GDM1 (cell line): ENCODE measurements at places on chromosomes 16 and 17.

- no peak for DNase-seq
Observed at GRCh38 chr17:35775583-35775982, 14.9 kb downstream of the C17orf50 start.

DNA sequence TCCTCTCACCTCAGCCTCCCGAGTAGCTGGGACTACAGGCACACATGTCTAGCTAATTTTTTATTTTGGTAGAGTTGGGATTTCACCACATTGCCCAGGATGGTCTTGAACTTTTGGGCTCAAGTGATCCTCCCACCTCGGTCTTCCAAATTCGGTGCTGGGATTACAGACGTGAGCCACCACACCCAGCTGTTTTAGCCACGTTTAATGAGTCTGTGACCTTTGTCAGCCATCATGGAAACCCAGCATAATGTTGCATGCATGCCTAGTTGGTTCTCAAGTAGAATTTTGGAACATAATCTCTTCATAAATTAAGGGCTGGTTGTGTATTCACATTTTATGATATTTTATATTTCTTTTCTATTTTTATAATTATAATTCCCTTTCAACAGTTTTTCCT is 42.0 kb downstream of the GOSR1 start:
- DNase-seq = no peak

GRCh38 chr16:88760424-88761142 is 24.4 kb downstream of the PIEZO1 start:
- no peak for DNase-seq

GRCh38 chr17:37740915-37741314 is 3.9 kb downstream of the HNF1B start:
- DNase-seq = no peak

GRCh38 chr17:41583137-41584127 is 3.3 kb downstream of the KRT14 start:
- DNase-seq = no peak

DNA sequence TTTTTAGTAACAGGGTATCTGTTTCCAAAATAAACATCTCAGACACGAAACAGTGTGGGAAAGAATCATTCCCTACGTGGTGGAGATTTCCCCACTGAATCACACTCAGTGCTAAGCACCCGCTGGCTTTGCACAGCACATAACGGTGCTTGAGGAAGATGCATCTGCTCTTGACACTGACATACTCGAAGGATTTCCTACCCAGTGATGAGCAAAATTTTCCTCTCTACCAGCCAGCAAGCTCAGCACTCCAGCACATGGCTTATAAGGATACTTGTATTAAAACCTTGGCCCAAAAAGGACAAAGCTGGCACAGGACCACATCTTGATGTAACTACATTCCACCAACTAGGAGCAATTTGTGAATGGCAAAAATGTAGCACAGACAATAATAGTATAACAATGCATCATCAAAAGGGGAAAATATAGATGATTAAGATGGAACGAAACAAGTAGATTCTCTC is 59.0 kb downstream of the ANKFY1 start:
- no peak for DNase-seq

GRCh38 chr17:14203388-14203787 is 33.3 kb downstream of the CDRT15 start:
- no peak for DNase-seq

GRCh38 chr17:48542114-48542656 is 2.7 kb downstream of the HOXB2 start:
- DNase-seq = no peak

DNA sequence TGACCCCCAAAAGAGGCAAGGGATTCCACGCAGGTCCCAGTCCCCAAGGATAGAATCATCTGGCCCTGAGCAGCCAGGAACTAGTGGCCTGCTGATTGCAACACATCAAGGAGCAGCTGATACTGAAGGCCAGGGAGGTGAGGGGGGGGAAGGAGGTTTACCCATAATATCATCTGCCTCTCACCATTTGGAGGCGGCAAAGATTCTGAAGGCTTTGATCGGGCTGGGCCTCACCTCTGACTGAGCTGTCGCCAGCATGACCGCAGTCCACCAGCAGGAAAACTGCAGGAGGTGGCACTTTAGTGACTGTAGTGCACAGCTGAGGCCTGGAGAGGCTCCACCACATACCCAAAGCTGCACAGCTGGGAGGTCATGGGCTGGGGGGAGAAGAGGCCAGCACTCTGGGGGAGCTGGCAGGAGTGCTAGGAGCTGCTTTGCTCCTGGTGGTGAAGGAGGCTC is 20.5 kb upstream of the ITGA3 start:
- DNase-seq = no peak

- no peak for DNase-seq
Observed at GRCh38 chr16:28186752-28187151, 25.0 kb downstream of the XPO6 start.

DNA sequence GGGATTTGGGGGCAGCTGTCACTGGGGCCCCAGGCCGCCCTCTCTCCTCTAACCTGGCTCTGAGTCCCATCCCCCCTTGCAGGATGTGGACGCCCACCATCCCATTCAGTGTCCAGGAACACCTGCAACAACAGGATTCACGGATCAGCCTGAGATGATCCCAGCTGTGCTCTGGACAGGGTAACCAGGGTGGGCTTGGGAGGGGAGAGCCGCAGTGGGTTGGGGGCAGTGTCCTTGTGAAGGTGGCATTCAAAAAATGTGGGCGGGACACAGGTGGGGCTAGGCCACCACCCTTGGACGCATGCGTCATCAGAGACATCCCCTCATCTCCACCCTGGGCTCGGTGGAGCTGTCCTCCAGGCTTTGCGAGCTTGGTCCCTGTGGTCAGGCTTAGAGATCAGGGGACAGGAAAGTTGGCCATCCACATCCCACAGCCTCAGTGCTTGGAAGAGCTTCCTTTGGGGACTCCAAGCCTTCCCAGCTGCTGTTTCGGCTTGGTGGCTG is 19.1 kb downstream of the DEXI start:
- no peak for DNase-seq

DNA sequence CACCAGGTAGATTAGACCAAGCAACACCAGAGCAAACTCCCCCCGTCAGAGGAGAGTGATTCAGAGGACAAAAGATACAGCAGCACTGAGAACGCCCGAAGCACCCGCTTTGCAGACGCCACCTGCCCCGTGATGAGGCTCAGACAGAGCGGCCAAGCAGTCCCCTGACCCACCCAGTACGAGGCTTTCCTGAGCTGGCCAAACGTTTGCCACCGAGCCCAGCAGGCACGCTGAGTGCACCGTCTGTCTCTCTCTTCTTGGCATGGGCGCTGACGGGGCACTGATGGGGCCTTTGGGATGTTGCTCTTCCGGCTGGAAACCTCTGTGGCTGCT is 19.4 kb upstream of the WDR45B start:
- no peak for DNase-seq

GRCh38 chr16:59144841-59145240 is 410.7 kb upstream of the GOT2 start:
- DNase-seq = no peak

DNA sequence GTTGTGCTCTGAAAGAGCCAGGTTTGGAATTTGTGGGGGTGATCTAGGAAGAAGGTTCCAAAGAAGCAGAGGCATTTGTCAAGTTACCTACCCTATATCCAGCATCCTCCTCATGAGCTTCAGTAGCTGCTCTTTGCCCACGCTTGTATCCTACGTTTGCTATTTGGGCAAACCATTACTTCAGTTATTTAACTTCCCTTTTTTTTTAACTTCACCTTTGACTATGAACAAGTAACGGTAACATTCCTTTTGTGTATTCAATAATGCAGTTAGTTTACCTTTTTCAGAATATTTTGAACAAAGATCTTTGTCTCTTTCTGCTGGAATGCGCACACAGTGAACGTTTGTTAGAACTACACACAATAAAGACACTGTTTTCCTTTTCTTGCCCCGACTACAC is 41.5 kb downstream of the CYB5B start:
- no peak for DNase-seq

- DNase-seq = no peak
Observed at GRCh38 chr16:50909831-50910735, 168.2 kb downstream of the CYLD start.

DNA sequence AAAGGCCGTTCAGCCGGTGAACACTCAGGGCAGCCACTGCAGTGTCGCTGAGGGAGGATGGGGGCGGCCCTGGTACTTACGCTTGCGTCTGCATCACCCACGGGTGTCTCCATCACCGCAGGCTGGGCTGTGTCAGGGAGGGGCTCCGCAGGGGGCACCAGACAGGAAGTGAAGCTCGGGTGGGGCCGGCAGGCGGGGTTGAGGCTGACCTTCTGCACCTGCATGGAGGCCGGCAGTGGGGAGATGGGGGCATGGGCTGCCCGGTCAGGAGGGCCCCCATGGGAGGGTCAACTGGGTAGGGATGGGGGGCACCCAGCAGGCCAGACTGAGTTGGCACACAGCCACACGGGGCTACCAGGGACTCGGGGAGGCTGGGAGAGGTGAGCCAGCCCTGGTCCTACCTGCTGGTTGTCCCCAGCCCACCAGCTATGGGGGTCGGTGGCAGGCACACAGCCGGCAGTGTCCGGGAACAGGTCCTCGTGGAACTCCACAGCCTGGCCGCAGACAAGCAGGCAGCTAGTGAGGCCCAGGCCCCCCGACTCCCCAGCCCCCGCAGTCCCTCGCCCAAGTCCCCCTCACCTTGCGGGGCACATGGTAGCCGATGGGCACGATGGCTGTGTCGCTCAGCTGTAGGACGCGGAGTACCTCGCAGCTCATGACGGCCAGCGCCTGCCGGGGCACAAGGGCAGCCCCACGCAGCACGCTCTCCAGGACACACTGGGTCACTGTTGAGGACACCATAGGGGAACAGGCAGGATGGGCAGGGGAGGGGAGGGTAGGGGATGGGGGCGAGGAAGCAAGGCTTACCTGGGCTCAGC is 7.2 kb upstream of the VASN start:
- no peak for DNase-seq

DNA sequence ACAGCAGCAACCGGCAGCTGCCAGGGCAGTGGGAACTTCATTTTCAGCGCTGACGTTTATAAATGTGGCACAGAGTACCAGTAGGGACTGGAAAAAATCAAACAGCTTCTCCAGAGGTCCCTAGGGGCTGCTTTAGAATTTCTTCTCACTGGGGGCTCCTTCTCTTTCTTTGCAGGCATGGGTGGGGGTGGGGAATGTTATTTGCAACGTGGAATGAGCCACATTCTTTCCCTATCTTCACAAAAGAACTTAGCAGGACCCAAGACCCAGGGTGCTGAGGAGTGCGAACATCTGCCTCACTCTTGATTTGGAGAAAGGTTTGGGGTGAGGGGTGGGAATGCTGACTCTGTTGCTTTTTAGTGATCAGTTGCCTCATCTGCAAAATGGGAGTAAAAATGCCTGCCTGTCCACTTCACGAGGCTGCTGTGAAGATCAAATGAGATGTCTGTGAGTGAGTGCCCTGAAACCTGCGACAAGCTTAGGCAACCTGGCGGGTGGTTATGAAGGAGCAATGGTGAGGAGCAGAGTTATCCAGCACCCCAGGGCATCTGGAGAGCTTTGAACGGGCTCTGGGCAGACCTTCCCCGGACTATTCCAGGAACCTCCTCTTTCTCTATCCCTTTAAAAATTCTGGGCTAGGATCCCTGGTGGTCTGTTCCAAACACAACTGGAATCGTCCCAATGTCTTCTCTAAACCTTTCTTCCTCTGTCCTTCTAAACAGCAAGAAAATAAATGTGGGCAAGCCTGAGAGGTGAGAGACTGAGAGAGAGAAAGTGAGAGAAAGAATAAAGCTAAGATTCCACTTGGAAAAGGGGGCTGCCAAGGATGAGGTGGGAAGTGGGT is 10.7 kb upstream of the PIPOX start:
- no peak for DNase-seq

- DNase-seq = no peak
Observed at GRCh38 chr17:48992444-48992843, 4.7 kb upstream of the IGF2BP1 start.

- DNase-seq = no peak
Observed at GRCh38 chr17:68293490-68294195, 2.3 kb downstream of the ARSG start.

- DNase-seq = no peak
Observed at GRCh38 chr16:12502676-12503075, 301.0 kb downstream of the CPPED1 start.

- no peak for DNase-seq
Observed at GRCh38 chr16:88282564-88283395, 100.0 kb upstream of the ZNF469 start.

- no peak for DNase-seq
Observed at GRCh38 chr16:85638695-85639409, 25.7 kb downstream of the GSE1 start.

DNA sequence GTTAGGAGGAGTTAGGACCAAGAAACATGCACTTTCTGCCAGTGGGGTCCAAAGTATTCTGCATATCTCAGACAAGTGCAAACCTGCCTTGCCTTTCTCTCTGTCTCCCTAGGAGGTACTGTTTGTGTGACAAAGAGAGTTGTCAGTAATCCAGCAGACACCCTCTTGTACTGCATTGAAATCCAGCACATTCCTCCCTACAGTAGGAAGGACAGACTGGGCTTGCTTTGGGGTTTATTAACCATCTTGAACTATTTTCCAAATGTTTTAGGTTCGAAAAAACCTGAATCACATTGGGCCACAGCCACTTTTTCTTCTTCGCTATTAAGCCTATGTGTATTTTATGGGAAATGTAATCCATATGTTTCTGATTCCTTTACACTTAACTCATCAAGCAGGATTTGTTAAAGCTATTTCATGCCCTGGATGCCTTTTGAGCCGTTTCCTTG is 204.2 kb upstream of the KCNJ16 start:
- DNase-seq = no peak

GRCh38 chr16:12501707-12502457 is 301.8 kb downstream of the CPPED1 start:
- DNase-seq = no peak

GRCh38 chr16:18800293-18800692 is 1.1 kb downstream of the ARL6IP1 start:
- DNase-seq = no peak

GRCh38 chr17:50905460-50905803 is 39.3 kb upstream of the TOB1 start:
- no peak for DNase-seq

- DNase-seq = no peak
Observed at GRCh38 chr16:2054543-2055245, 6.9 kb downstream of the TSC2 start.
